ENCODE measurements at places on chromosomes 1 and 21.
A peak's percentile ranks its signal among the peaks of the same experiment; 100 is the strongest.

DNA sequence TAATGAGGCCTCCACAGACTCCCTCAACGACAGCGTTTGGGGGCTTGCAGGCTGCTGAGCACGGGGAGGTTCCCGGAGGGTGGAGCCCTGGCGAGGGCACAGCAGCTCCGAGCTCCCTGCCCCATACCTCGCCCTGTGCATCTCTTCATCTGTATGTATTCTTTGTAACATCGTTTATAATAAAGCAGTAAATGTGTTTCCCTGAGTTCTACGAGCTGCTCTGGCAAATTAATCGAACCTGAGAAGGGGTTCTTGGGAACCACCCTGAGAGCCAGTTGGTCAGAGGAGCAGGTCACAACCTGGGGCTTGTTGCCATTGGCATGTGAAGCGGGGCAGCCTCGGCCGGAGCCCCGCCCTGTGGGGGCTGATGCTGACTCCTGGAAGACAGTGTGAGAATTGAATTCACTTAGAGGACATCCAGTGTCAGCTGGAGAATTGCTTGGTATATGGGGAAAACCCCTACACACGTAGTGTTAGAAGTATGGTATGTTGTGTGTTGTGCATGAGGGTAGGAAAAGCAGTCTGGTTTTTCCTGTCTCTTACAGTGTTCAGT is 11.5 kb downstream of the SLC37A1 start:
- DNase-seq = no peak

GRCh38 chr1:19309123-19309813 is 2.7 kb downstream of the AKR7A2 start:
- no peak for DNase-seq

DNA sequence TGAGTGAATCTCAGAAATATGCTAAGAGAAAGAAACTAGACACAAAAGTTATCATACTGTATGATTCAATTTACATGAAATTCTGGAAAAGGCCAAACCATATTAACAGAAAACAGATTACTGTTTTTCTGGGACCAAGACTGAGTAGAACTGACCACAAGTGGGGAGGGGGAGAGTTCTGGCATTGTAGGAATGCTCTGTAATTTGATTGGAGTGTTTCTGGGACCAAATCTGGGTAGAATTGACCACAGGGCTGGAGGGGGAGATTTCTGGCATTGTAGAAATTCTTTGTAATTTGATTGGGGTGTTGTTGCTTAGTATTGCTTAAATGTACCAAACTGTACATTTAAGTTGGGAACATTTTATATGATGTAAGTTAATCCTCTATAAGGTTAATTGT is 3.4 kb upstream of the OR10K1 start:
- no peak for DNase-seq

DNA sequence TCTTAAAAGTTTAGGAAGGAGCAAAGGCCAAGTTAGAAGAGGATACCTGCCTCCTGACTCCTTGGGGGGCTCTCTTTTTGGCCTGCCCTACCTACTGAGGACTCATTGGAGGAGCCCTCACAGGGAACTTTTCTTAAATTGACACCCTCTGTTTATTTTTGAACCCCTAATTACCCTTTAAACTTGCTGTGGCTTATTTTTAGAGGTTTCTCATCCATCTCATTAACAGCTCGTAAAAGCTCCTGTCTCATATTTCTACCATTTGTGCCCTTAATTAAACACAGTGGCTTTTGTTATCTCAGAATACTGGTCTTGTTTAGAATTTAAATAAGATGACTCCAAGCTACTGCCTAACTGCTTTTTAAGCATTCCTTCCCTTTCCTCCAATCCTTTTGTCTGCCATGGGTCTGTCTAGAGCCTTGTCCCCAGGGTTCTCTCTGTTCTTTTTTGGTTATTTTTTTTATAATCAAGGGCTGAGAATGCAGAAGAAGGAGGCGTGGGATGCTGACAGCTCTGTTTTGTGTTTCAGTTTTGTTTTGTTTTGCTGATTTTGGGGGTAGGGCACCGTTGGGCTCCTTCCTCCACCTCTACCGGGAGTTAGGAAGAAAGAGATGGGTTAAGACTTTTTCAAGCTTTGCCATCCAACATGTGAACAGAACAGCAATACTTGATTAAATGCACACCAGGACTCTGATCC is 78.0 kb downstream of the SYT6 start:
- DNase-seq = no peak

- no peak for DNase-seq
Observed at GRCh38 chr1:110631836-110632620, 25.9 kb upstream of the KCNA2 start.

DNA sequence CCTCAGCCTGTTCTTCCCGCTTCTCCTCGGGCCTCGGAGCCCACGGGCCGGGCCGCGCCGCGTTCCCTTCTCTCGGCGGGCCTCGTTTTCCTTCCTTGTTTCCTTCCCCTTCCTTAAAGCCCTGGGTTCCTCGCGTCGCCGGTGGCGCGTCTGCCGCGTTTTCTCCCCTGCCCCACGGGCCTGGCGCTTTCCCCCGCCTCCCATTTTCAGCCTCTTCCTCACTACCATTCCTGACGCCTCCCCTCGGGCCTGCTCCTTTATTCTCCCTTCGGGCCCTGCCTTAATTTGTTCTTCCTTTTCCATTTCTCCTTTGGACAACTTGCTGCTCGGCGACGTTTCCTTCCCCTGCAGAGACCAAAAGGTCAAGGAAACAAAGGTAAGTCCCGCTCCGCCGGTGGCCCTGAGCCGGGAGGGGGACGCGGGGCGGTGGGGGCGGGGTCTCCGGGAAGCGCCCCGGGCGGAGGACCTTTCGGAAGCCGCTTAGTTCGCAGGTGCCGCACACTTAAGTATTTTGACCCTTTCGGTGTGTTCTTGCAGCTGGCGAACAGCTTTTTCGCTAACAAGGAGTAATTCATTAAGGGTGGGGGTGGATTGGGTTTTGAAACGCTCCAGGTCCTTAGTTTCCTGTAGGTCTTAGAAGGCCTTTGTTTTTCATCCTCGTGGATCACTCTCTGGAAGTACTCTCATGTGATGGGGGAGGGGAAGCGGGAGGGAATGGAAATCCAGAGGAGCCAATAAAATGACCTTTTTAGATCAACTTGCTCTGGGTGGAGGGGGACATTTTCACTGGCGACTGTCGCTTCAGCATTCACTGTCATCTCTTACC is 780 bp downstream of the YTHDF2 start:
- DNase-seq = peak; percentile 18

DNA sequence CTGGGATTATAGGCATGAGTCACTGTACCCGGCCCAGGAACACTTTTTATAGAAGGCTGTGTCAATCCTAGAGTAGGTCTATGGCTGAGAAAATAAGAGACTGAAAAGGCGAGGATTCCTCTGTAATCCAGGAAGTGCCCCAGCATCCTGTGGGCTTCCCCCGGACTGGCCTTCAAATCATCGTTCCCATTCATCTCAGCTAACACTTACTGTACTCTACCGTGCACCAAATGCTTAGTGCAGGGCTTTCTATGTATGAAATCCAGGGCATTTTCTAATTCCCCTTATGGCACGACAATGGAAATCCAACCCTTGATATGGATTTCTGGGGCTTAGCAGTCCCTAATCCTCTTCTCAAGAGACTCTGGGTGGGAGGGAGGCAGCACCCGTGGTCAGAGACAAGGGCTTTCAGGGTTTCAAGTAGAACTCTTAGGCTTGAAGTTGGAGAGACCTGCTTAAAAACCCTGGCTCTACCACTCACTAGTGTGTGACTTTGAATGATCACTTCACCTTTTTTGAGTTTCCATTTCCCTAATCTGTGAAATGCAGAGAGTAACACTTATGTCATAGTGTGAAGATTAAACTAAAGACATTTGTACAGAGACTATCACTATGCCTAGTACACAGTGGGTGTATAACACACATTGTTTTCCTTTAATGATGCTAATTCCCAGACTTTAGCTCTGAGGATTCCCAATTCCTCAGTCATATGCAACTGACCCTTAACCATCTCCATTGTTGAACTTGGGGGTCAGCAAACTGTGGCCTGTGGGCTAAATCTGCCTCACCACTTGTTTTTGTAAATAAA is 20.3 kb downstream of the MECR start:
- no peak for DNase-seq

GRCh38 chr1:204075139-204075521 is 2.2 kb downstream of the SOX13 start:
- no peak for DNase-seq

DNA sequence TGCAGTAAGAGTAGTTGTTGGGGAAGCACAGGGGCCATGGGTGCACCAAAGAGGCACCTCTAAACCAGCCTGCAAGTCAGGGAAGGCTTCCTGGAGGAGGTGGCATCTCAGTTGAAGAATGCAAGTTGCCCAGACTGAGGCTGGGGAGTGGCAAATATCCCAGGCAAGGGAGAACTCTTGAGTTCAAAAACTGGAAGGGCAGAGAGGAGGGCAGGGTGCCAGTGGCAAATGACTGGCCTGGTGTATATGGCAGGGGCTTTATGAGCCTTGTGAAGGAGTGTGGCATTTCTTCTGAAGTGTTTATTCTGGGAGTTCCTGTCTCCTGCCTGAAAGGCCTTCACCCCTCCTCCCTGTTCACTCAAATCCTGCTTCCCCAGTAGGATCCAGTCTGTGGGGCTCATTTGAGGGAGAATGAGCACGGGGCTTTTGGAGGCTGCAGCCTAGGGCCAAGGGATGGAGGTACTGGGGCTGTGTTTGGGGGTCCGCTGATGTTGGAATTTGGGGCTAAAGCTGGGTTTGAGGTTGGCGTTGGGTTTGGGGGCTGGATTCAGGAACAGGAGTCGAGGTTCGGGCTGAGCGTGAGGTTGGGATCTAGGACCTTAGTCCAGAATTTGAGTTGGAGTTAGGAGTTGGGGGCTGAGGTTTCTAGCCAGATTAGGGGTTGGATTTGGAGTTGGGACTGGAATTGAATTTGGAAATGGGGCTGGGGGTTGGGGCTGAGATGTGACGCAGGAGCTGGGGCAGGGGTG is at the start of gene TMEM125:
Gene TMEM125 (plus strand): TSS at position 357 of the 749 bp plus-strand sequence. CDS start 2,740 bp downstream, outside the sequence.
- no peak for DNase-seq

GRCh38 chr1:228087771-228088251 is 5.3 kb downstream of the ARF1 start:
- no peak for DNase-seq

- DNase-seq = no peak
Observed at GRCh38 chr1:27428316-27429028, 36.0 kb downstream of the GPR3 start.

- no peak for DNase-seq
Observed at GRCh38 chr21:27631471-27631870, 664.6 kb upstream of the ADAMTS5 start.

GRCh38 chr1:229368347-229368746 is 25.5 kb upstream of the CCSAP start:
- DNase-seq = no peak

DNA sequence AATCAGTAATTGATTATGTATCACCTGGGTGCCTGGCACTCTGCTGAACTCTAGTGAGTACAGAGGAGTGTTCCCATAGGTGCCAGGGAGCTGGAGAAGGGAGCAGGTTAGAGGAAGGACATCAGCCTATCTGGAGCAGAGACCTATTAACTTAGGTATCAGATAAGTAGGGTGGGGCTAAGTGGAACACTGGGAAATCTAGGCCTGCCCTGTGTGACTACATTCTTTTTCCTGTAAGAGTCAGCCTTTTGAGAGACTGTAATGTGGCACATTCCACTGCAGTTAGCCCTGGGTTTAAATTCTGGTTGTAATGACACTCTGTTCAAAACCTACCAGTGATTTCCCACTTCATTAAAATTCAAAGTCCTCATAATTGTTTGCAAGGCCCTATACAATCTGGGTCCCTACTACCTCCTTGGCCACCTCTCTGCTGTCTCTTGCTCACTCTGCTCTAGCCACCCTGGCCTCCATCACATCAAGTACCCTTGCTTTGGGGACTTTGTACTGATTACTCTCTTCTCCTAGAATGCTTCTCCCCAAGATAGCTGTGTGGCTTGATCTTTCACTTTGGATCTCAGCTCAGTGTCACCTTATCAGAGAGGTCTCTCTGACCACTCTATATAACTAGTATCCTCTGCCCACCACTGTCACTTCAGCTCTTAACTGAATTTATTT is 12.9 kb downstream of the STX12 start:
- DNase-seq = no peak

- no peak for DNase-seq
Observed at GRCh38 chr1:11170102-11170501, 19.1 kb upstream of the ANGPTL7 start.

- no peak for DNase-seq
Observed at GRCh38 chr1:45206808-45207623, 611 bp upstream of the ZSWIM5 start.

- no peak for DNase-seq
Observed at GRCh38 chr21:34091607-34092006, 18.2 kb downstream of the MRPS6 start.

GRCh38 chr1:170620164-170620563 is 43.8 kb upstream of the PRRX1 start:
- no peak for DNase-seq

GRCh38 chr1:1073743-1074587 is at the start of gene RNF223:
RNF223 (minus strand) TSS chr1:1074306; CDS start chr1:1072566, 1,740 bp downstream.
- DNase-seq = no peak

GRCh38 chr21:43605320-43606215 is 53.7 kb downstream of the HSF2BP start:
- no peak for DNase-seq

DNA sequence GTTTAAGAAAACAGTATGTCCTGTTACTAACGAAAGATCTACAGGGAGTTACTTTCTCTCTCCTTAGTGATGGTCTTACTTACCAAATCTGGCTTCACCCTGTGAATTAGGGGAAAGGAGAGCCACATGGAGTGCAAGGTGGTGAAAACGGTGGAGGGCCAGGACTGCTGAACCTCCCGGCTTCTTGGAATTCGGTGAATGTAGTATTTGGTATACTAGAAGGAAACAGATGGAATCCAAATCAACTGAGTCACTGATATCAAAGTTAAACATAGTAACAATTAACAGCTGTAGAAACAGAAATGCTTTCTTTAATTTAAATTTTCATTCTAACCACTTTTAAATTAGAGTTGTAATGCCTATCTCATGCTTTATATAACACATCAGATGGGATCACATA is 45.7 kb downstream of the ALG14 start:
- DNase-seq = no peak

DNA sequence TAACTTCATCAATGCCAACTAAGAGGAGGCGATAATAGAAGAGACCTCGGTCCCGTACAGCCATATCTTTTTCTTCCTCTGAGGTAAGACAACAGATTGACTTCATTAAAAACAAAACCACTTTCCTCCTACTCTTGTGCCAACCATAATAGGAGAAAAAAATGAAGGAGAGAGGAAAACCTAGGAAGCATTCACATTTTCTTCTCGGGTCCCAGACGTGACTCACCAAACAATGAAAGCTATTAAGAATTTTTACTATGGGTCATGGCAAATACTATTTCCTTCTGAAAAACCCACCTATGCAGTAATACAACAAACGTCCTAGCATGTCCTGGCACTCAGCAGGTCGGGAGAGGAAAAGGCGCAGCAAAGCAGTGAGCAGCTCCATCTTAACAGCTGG is 8.6 kb upstream of the BCL2L15 start:
- no peak for DNase-seq
